ENCODE measurements at places on chromosomes 13 and 19.

GRCh38 chr13:52846567-52847321 is 1.7 kb downstream of the PCDH8 start:
- DNase-seq: no peak

DNA sequence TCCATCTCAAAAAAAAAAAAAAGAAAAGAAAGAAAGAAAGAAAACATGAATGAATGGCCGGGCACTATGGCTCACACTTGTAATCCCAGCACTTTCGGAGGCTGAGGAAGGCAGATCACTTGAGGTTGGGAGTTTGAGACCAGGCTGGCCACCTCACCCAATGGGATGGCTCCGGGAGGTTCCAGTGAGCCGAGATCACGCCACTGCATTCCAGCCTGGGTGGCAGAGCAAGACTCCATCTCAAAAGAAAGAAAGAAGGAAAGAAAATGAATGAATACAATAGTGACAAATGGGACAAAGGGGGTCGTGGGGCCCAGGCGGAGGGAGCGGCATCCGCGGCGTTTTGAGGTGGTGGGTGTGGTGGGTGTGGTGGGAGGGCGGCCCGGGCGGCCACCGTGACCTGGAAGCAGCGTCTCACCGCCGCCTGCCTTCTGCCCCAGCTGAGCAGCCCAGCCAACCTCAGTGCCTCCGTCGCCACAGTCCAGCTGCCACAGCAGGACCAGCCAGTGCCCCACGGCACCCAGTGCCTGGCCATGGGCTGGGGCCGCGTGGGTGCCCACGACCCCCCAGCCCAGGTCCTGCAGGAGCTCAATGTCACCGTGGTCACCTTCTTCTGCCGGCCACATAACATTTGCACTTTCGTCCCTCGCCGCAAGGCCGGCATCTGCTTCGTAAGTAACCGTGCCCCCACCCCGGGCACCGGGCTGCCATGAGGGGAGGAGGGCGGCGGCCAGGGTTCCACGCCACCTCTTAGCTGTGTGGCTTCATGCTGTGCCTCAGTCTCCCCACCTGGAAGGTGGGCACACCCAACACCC is 5.1 kb downstream of the PRTN3 start:
- DNase-seq: no peak

GRCh38 chr19:16041299-16041990 is 34.9 kb upstream of the TPM4 start:
- no peak for DNase-seq

GRCh38 chr13:51794964-51795363 is 9.0 kb downstream of the DHRS12 start:
- no peak for DNase-seq

GRCh38 chr19:38569368-38569983 is 48.3 kb downstream of the MAP4K1 start:
- DNase-seq: no peak

DNA sequence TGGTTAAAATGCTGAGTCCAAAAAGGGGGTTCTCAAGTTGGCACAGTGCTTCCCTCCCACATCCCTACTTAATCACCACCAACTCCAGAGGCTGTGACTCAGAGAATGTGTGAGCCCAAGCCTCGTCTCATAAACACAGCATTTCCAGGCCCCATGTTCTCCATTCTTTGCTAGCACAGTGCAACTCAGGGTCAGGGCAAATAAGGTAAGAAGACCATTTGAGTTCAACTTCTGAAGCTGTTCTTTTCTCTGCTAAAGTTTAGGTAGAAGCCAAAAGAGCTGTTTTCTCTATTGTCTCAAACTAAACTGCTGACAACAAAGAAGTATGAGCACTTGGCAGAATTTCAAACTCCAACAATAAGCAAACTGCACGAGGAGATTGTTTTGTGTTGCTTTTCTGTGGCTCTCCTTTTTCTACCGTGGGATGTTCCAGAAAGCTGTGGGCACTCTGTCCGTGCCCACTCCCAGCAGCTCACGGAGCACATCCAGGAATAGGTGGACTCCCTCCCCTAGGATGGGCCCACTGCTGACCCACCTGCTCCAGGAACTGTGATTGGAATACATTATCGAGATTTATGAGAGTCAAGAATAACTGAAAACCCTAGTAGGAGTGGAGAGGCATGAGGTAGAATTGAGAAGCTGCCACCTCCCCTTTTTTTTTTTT is 494.3 kb downstream of the COG6 start:
- no peak for DNase-seq

DNA sequence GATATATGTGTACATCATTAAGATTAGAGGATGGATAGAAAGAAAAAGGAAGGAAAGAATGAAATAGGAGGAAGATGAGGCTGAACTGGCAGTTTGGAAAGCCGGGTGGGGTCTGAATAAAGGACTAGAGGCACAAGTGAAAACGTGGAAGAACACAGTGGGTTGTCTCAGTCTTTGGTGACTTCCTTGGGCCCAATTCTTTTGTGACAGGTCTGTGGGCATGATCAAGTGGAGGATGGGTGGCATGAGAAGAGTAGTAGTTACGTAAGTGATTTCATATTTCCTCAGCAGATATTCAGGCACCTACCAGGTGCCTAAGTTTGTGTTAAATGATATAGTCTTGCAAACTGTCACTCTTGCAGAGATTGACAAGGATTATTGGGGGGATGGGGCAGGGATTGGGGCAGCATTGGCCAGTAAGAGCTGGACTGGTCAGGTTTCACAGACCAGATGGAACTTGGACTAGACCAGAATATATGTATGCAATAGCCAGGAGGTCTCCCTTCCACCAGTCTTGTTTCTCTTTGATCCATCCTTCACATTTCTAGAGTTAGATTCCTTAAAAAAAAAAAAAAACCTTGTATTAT is 2.7 kb downstream of the TPP2 start:
- DNase-seq: no peak

DNA sequence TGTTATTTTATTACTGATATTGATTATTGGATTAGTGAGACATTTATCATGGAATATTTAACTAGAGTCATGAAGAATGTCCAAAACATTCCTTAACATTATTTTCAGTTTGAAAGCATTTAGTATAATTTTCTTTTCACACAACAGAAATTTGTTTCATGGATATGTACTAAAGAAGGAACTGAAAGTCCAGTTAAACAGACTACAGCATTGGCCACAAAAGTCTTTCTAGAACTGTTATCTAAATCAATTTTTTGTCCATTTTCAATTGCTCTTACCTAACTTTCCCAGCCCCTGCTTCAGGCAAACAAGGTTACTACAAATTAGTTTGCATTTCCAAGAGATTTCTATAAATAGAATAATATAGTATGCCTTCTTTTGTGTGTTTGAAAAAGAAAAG is 1018.0 kb upstream of the PCDH20 start:
- DNase-seq: no peak

GRCh38 chr19:31387717-31388301 is 38.6 kb upstream of the TSHZ3 start:
- no peak for DNase-seq

DNA sequence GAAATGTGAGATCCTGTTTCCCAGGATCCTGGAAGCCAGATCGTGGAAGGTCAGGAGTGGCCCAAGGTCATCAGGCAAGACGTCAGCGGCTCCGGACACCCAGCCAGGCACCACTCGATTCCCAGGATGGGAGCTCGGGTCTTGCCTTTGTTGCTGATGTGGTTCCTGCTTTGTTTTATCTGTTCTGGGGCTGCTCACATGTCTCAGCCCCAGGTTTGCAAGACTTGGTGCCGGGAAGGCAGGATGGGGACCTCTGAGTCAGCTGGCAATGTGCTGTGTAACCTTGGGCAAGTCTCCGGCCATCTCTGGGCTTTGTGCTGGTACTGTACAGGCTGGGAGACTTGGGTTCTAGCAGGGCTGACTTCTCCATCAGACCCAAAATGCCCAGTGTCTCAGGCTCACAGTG is 1.4 kb upstream of the FCHO1 start:
- DNase-seq: no peak

DNA sequence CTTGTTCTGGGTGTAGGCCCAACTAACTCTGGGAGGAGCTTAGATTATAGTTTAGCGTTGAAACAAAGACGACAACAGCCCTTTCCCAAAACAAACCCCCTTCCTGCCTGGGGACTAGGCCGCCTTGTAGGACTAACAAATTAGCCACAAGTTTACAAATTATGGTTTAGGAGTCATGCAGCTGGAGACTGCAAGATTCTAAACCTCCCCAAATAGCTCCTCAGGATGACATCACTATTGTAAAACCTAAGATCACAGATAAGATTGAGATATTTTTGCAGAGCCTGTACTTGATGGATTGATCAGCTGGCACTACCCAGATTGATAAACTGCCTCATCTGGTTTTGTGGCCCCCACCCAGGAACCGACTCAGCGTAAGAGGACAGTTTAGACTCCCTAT is 2.3 kb upstream of the SLC25A15 start:
- DNase-seq: no peak

DNA sequence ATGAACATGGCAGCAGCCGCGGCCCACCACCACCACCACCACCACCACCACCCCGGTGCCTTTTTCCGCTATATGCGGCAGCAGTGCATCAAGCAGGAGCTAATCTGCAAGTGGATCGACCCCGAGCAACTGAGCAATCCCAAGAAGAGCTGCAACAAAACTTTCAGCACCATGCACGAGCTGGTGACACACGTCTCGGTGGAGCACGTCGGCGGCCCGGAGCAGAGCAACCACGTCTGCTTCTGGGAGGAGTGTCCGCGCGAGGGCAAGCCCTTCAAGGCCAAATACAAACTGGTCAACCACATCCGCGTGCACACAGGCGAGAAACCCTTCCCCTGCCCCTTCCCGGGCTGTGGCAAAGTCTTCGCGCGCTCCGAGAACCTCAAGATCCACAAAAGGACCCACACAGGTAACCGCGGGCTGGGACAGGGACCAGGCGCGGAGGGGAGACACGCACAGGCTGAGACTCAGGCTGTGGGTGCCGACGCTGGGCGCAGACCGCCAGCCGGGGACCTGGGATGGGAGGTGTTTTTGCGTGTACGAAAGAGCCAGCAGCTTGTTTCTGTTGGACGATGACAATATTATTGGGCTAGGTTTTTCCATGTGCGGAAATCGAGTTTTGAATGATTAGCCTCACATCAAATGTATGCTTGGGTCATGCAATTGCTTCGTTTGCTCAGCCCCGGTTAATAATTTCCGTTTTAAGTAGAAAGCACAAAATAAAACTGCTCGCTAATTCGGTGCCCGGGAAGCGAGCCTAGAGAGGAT is 1.3 kb downstream of the ZIC2 start:
- no peak for DNase-seq

All from keratinocyte (primary cell).